ENCODE measurements at places on chromosomes 16 and 17.

DNA sequence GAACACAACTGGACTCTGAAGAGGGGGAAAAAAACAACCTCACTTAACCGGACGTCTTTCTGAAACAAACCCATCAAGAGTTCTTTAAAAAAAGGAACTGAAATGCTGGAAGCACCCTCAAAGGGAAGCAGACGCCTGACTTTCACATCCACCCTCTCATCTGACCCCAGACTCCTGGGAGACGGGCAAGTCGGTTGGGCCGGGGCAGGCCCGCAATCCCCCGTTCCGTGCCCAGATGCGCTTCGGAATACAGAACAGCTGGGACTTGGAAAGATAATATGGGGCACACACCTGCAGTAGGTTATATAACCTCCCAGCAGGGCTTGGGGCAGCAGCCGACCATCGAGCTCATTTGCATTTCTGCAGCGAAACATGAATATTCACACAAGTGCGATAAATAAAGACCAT is 3.7 kb downstream of the ARHGAP27 start:
- DNase-seq, result no peak

DNA sequence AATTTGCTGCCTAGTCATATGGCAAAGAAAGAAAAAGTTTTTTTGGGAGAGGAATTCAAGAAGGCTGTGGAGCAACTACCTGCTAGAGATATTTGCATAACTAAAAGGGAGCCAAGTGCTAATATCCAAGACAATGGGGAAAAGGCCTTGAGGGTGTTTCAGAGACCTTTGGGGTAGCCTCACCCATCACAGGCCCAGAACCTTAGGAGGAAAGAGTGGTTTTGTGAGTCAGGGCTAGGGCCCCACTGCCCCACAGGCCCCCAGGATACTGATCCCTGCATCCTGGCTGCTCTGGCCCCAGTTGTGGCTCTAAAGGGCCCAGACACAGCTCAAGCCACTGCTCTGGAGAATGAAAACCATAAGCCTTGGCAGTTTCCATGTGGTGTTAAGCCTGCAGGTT is 41.9 kb upstream of the SDK2 start:
- DNase-seq, result no peak

DNA sequence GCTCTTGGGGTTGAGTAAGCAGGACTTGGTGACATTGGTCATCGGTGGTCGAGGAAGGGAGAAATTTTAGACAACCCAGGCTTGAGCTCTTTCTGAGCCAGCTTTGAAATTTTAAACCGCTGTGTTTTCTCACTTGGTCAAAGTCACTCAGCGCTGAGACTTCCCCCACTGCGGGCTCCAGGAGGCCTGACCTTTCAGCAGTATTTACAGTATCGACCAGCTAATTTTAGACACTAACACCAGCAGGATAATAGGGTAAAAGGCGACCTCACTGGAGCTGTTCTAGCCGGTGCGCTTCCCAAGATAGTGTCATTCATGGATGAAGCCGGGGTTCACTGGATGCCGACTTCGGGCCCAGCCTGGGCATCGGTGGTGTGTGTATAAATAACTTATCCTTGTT is 29.7 kb upstream of the WSCD1 start:
- no peak for DNase-seq

DNA sequence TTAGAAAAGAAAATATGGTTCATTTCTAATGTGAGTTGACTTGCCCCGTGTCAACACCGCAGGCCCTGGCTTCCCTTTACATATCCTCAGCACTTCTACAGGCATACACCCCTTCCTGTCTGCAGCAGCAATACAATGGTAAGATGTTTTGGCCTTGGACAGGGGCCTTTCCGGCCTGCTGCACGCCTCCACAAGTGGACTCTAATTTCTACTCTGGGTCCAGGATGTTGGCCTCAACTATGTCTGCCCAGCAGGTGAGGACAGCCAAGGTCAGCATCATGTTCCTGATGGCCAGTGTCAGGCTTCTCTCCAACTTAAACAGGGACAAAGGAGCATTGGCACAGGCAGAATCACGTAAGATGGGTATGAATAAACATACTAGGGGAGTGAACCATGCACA is 11.0 kb downstream of the C17orf67 start:
- no peak for DNase-seq
